Bone marrow (tissue), 2 donors: ENCODE measurements at places on chromosomes 1 and 21.
A peak's percentile ranks its signal among the peaks of the same experiment; 100 is the strongest.

DNA sequence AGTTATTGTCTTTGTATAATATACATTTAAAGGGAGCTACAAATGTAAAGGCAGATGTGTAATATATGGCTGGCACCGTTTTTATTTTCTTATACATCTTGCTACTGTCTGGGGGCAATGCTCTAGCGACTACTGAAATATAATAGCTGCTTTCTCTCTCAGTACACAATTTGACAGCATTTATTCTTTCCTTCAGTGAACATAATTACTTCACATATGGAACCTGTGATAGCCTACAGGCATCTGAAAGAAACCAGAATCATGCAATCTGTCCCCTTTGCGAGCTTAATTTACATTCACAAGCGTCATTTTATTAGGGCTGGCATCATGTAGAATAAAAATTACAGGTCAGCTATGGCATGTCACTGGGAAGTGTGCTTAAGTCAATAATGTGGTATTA lies 557.5 kb upstream of the PTBP2 start:
- no peak for DNase-seq

DNA sequence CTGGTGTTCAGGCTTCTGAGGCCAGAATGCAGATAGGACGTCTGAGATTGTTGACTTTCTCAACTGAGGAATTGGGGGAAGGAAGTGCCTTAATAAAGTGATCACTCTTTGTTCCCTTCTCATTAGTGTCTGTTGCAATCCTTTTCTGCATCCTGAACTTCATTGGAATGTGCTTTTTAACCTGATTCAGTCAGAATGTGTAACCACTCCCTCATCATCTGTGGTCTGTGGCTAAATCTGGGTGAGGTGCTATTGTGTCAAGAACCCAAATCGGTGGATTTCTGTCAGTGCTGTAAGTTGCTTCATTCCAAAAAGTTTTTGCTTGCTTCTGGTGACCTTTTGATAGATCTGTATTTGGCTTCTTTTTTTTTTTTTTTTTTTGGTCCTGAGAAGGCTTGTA lies 38.2 kb downstream of the ARID1A start:
- no peak for DNase-seq

GRCh38 chr1:21490774-21491487 lies 18.3 kb upstream of the ALPL start:
- DNase-seq, result no peak

GRCh38 chr1:195960580-195960979 lies 647.7 kb downstream of the KCNT2 start:
- no peak for DNase-seq

GRCh38 chr21:16020878-16021277 lies 291.1 kb downstream of the USP25 start:
- DNase-seq, result no peak

- DNase-seq, result no peak
Observed at GRCh38 chr1:38173848-38174247, 127.3 kb upstream of the POU3F1 start.

DNA sequence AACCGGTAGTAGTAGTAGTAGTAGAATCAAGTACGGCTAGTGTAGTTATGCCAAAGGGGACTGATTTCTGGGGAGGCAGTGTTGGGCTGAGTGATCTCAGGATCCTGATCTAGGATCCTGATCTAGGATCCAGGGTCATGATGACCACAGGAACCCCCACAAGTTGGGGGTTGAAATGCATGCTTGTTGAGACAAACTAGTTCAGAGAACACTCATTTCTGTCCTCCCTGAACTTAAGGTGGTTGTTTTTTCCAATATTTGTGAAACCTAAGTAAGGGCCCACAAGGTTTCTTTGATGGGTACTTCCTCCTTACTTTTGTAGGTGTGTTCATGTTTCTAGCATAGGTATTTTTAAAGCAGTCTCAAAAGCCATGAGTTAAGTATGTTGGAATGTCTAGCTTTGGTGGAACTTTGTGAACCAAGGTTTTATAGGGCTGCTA lies 33.9 kb upstream of the PDC start:
- DNase-seq, result no peak

DNA sequence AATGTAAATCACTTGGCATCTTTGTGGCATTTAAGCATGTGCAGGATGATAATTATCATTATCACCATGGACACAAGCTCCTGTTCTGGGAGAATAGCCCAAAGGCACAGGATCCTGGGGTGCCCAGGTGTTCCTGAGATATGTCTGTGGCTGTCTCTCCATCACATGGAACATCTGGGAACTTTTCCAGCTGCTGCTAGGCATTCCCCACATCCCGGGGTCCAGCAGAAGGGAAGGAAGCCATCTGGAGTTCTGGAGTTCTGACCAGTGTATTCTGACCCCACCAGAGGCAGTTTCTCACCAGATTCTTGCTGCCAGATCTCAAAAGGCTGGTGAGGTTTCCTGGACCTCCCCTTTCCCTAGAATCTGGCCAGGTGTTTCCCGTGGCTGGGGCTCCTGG lies 259.7 kb upstream of the VAMP3 start:
- DNase-seq, result no peak

GRCh38 chr1:64692911-64693310 lies 52.0 kb upstream of the RAVER2 start:
- no peak for DNase-seq

GRCh38 chr1:171983584-171983983 lies 142.3 kb downstream of the DNM3 start:
- no peak for DNase-seq

- no peak for DNase-seq
Observed at GRCh38 chr1:11070876-11071275, 11.1 kb upstream of the SRM start.

DNA sequence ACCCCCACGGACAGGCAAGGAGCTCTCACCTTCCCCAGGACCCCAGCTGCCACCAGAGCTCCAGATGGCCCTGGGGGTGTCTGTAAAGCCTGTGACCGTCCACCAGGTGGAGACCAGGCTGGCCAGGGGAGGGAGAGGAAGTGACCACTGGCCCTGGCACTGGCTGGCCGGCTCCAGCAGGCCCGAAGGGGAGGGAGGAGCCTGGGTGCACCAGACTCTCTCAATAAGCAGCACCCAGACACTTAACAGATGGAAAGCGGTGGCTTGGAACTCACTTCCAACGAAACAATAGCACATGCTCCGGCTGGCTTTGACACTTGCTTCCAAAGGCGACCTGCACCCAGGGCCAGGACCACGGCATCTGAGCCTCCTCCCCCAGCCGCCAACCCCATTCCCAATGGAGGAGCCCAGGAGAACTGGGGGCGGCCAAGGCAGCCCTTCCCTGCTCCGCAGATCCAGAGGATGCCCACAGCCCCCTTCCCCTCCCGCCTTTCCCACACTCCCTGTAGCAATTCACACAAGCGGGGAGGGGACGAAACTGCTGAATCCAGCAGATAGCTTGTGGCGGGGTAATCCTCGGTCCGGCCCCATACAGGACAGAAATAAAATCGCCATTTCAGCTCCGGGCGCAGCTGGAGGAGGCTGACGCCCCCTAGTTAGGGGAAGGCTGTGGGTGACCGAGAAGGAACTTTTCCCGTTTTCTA lies 742 bp upstream of the PDE9A start:
- DNase-seq, result no peak

DNA sequence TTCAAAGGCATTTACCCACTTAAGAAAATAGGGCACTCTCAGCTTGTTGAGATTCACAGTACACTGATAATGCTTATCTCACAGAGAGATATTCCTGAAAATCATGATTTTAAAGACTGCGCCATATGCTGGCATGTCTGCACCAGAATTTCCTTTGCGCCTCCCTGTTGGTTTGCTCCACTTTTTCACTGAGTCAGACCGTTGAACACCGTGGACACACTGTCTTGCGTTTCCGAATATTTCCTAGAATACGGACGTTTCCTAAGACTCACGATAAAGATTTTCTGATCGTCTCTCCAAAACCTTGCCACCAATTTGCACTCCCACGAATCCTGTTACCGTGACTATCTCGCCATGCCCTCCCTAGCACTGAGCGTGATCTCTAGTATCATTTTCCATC lies 497 bp upstream of the C1orf115 start:
- no peak for DNase-seq

DNA sequence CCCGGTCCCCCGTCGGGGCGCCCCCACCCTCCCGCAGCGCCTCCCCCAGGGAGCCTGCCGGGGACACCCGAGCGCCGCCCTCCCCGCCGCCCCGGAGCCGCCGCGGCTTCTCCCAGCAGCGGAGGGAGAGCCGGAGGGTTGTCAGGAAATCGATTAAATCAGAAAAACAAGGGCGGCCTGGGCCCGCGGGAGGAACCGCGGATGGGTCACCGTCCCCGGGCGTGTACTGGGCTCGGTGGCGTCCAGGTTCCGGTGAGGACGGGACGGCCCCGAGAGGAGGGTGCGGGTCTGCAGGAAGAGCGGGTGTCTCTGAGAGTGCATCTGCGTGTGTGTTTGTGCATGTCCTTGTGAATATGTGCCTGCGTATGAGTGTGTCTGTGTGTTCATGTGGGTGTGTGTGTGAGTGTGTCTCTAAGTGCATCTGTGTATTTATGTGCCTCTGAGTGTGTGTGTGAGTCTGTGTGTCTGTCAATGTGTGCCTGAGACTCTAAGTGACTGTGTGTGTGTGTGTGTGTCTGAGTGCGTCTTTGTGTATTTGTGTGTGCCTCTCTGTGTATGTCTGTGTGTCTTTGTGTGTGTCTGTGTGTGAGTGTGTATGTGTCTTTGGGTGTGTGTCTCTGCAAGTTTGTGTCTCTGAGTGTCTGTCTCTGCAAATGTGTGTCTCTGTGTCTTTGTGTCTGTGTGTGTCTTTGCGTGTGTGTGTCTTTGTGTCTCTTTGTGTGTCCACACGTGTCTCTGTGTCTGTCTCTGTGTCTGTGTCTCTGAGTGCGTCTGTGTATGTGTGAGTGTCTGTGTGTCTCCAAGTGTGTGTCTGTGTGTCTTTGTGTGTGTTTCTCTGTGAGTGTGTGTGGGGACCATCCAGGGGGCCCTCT lies 1.1 kb downstream of the SPSB1 start:
- no peak for DNase-seq

DNA sequence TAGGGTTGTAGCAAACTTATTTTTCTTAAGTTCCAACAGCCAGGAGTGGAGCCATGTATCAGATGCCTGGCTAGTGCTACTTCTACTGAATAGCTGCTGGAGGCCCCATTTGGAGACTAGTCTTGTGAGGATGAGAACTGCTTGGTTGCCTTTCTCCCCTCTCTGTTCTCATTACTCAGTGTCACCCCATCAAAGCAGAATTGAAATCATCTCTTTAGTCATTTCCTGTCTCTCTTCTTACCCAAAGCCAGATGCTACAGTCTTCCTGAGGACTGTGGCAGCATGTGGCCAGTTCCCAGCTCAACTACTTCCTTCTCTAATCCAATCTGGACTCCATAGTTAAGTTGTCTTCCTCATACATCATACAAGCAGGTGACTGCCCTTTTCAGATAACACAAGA lies 197.5 kb downstream of the BRINP2 start:
- no peak for DNase-seq

GRCh38 chr1:8023995-8024313 lies 2.2 kb downstream of the ERRFI1 start:
- DNase-seq, result no peak

DNA sequence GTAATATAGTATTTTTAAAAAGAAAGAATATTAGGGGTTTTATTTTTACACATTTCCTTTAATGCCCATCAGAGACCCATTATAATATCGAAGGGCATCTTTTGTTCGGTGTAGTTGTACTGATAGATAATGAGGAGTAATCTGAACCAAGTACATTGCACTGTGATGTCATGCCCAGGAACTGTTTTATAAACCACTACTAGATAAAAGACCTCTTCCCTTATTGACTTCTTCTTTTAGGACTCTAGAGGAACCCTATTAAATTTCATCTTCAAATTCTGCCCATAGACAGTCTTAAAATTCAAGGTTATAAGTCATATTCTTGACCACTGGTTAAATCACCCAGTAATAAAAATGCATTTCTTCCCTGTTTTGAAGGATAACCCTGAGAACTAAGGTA lies 206.5 kb downstream of the NRIP1 start:
- no peak for DNase-seq

- peak; percentile 4 for DNase-seq
Observed at GRCh38 chr1:213327017-213327667, 276.1 kb downstream of the RPS6KC1 start.

DNA sequence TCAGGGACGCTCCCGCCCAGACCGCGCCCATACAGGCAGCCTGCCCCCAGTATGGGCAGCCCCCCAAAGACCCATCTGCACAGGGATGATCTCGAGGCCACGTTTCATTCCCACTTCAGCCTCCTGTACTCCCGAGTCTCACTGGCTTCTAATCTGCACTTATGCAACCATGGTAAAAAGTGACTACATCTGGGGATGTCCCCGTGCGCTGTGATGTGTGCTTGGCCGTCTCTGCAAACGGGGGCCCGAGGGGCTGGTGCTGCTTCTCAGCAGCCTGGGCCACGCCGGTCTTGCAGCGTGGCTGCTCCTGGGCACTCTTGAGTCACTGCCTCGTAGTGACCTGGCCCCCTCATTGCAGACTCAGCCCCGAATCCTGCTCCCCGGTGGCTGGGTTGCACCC lies 17.4 kb upstream of the PLCH2 start:
- DNase-seq, result no peak

DNA sequence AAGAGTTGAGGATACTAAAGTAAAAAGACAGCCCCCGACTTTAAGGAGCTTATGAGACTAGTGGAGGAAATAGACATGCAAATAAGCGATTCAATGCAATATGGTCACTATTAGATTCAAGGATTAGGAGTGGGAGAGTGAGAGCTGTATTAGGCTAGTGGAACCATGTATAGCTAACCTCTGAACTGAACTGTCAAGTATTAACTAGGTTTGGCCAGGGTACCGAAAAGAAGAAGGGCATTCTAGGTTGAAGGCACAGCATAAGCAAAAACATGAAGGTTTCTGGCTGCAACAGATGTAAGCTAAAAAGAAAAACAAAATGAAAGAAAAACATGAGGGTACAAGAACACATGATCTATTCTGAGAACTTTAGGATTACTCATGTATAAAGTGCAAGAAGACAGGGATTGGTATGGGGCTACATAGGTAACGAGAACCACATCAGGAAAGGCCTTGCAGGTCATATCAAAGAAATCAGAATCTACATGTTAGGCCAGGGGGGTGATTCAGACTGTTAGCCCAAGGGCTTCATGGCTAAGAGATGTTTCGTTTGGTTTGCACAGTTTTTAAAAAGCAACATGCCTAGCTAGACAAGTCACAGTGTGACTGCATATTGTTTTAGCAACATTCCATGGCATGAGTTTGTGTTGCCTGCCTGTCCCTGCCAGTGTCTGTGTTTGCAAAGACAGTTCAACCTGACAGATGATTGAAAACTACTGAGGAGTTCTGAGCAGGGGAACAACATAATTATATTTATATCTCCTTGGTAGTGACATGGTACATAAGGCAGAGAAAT lies 54.4 kb upstream of the HAO2 start:
- DNase-seq, result no peak

- no peak for DNase-seq
Observed at GRCh38 chr1:80639777-80640533, 1160.8 kb upstream of the ADGRL2 start.

DNA sequence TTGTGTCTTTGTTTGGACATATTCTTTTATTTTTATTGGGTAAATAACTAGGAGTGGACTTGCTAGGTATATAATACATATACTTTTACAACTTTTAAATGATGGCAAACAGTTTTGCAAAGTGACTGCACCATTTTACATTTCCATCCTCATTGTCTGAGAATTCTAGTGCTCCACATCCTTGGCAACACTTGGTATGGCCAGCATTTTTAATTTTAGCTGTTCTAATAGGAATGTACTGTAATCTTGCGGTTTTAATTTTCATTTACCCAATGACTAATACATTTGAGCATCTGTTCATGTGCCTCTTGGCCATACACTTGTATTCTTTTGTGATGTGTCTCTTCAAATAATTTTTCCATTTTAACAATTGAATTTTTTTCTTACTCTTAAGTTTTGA lies 37.0 kb upstream of the ATP6V1G3 start:
- DNase-seq, result no peak

GRCh38 chr21:26849428-26850115 lies 4.4 kb upstream of the ADAMTS1 start:
- DNase-seq, result peak; percentile 4
